ENCODE measurements at places on chromosomes 7 and 10.

DNA sequence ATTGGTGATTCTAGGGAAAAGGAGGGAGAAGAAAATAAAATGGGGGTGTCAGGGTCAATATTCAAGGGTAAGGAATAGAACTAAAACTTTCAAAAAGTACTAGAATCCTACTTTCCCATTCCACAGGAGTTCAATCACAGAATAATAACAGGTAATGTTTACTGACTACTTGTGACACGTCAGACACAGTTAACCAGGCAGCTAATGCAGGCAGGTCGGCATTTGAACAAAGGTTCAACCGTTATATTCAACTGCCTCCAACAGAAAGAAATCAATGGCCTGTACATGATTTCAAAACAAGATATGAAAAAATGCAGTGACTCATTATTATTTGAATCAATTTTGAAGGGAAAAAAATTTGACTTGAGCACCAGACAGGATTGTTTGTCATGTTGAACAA, 3.1 kb downstream of the ASB15 start:
- no peak for DNase-seq

GRCh38 chr7:36919738-36920137, 195.4 kb upstream of the AOAH start:
- no peak for DNase-seq

DNA sequence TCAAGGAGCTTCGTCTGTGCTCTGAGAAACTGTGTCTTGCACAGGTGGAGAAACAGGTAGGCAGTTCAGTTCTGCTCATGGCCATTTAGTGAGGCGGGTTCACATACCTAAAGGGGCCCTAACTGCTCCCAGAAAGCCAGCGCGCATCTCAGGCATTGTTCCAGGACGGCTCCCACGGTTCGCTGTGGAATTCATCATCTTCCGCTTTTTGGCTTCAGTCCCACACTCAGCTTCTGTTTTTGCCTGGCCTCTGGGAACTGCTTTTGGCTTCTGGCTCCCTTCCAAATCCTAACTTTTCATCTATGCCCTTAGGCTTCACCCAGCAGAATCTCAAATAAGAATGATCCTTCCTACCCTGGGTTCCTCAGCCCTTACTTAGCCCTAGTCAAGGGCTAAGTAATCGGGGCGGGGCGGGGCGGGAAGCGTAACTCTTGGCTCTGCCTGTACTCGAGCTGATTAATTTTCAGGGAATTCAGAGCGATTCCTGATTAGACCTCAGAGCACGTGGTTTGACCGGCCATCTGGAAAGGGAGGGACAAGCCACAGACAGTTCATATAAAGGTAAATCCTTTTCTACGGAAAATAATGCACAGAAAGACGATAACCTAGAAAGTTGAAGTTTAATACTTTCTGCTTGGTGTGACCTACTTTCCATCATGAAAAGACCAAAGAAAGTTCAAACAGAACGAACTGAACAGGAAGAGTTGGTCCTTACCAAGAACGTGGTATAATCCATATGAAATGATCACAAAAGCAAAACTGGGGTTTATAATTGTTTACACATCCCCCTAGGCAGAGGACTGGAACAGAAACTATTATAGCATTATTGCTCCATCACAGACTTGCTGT, 105.7 kb downstream of the ST8SIA6 start:
- DNase-seq = no peak

GRCh38 chr7:88826222-88826621, 30.7 kb upstream of the TEX47 start:
- no peak for DNase-seq

GRCh38 chr10:75971402-75972211, 540.2 kb downstream of the LRMDA start:
- no peak for DNase-seq

DNA sequence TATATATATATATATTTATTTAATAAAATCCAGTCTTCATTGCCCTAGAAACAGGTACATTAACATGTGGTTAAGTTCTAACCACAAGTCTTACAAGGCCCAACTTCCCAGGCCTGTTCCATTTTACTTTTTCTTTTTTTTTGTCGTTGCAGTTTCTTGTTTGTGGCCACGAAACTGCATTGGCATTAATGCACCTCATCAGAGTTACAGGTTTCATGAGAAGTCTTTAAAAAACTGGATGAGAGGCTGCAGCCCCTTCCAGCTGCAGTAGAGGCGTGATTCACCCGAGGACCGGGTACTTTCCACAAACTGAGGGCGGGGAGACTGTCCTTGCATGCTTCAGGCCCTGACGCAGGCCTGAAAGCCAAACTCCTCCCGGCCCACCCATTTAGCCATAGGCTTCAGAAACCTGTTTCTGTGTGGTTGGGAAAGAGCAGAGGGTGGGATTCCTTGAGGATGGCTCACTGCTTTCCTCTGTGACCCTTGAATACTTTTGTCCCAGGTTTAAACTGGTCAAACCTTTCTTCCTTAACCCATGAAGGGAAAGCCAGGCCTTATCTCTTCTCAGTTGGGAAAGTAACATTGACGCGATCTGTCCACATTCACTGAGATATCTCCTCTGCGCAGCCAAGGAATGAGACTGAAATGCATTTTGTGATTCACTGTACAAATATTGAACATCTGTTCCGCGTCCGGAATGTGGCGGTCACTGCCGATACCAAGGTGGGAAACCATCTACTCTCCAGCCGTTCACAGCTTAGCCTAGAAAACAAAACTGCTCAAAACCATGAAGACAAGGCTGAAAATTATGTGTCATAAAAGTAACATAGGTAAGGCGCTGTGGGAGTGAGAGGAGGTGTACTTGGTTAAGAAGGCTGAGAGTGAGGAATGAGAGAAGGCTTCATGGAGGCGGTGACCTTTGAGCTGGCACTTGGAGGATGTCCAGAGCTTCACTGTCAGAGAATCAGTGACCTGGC, 311.7 kb downstream of the GATA3 start:
- peak; percentile 29 for DNase-seq

DNA sequence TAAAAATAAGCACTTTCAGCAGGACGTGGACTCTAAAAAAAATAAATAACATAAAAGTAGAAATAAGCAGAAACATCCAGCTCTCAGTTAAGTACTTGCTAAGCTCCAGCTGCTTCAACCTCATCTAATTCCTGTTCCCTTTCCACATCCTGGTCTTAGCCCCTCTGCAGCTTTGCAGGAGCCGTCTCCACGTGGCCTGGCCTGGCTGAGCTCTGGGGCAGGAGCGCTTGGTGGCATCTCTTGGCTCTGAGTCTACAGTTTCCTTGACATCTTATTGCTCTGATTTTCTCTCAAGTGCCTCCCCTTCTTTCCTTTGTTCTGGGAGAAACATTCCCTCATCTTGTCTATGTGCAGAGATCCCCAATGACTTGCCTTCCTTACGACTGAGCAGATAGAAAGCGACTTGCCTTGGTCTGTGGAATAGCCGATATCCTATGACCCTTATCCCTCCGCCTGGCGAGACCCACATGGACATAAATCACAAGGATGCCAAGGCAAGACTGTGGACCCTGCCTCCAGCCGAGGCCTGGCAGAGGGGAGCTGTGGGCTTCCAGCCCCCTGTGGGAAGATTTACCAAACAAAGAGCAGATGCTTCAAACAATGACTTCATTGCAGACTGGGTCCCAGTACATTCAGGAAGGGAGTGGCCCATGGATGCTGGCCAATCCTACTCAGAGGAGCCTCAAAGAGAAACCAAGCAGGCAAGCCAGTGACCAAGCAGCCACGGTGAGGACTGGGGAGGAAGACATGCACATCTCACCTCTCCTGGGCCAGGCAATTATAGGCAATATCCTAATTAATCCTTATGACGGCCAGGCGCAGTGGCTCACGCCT, 61.9 kb downstream of the SPOCK2 start:
- no peak for DNase-seq

GRCh38 chr10:128573986-128574385, 447.8 kb upstream of the MKI67 start:
- no peak for DNase-seq

DNA sequence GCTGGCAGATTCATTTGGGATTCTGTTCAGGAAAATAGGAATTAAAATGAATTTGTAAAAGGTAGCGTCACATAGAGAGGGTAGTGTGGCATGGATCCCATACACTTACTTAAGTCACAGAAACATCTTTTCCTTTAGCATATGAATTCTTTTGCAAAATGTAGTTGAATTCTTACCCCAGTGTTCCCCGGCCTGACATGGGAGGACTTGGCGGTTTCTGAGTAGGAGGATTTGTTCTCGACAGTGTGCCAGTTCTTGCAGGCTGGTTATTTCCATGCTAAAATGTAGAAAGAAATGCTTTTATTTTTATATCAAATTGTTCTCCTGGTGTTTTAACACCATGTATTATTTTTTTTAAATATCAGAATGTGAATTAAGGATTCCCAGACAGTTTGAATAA, 72.6 kb downstream of the PDSS1 start:
- DNase-seq = no peak

GRCh38 chr10:9668411-9668810, 1349.3 kb upstream of the CELF2 start:
- DNase-seq = no peak

DNA sequence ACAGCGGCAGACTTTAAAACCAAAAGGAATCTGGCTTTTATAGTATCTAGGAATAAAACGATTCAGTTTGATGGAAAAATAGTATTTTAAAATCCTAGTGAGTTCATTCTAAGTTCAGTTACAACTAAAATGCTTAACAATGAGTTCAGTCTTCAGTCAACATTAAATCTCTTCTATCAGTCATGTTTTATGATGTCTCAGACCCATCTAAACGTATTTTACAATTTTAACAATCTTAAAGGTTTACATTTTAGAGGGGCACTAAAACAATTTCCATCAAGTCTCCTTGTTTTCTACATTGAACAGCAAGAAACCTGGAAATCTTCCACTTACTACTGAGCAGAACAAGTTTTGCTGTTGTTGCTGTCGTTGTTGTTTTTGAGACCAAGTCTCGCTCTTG, 10.0 kb downstream of the SVOPL start:
- DNase-seq = no peak

DNA sequence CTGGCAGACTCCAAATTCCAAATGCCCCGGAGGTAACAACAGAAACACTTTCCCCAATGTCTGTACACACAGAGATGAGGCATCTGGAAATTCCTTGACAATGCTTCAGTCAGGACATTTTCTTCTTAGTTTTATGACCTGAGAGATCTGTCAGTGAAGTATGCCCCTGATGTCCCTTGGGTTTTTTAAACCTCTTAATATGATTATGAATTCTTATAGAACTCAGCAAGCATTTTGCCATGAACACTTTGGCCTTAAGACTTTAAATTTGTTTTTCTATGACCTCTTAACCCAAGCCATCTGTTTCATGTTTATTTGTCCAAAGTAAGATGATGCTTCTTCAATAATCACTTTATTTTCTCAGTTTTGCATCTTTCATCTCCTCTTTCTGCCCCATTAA, 1206.2 kb downstream of the GATA3 start:
- no peak for DNase-seq

DNA sequence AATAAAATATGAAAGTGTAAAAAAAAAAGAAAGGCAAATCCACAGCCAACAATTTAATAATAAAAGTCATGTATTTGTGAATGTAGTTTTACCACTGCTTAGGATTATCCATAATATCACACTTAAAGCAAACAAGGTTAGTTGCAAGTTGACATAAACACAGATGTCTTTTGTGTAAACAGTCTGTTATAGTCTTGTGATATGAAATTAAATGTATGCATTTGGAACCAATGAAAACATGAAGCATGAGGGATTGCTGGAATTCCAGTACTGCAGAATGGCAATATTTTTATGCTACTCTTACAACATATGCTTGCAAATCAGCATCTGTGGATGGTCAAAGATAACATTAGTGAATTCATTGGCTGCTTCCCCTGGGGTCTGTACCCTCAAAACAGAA, 148.1 kb downstream of the DNAJB9 start:
- no peak for DNase-seq

DNA sequence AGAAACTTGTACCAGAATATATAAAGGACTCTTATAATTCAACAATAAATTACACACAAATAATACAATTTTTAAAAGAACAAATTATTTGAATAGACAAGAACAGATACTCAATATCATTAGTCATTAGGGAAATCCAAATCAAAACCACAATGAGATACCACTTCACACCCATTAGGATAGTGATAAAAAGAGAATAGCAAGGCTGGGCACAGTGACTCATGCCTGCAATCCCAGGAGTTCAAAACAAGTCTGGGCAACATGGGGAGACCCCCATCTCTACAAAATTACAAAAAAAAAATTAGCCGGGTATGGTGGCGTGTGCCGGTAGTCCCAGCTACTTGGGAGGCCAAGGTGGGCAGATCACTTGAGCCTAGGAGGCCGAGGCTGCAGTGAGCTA, 52.2 kb upstream of the KCNIP2 start:
- DNase-seq = no peak

- DNase-seq = no peak
These were observed 28.5 kb downstream of the GRB10 start for GRCh38 chr7:50754241-50754640.

GRCh38 chr7:155497149-155497901, 39.4 kb downstream of the EN2 start:
- no peak for DNase-seq

- DNase-seq = no peak
These were observed 350.2 kb downstream of the GATA3 start for GRCh38 chr10:8404721-8405120.

DNA sequence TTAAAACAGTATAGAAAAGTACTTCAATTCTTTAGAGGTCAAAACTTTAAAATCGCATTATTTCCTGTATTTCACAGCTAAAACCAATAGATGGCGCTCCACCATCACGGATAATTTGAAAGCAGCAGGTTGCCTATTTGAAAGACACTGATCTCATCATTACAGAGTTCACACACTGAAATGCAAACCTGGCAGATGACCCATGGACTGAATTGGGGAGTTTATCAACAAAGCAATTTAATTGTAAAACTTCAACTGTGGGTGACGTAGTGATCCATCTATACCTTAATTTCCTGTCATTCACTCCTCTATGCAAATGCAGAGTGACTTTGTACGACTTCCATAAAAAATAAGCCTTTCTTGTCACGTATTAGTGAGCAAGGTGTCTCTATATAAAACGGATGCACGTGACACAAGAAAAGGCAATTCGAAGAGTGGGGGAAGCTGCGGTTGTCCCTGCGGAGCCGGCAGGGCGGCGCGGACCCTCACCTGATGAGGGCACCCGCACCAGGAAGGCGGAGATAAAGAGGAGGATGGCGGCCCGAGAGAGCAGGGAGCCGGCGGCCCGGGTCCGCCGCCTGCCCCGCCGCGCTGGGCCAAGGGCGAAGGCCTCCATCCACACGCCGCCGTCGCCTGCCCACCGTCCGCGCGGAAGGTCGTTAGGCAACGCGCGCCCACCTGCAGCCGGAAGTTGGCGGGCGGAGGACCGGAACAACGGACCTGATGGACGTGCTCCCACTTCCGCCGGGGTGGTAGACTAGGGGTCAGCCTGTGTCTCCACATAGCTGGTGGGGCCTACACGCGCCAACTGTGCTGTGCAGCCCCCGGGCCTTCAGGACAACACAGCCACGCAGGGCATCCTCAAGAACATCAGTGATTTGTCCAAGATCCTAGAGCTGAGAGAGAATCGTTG, at the start of gene ZPBP:
TSS of gene ZPBP (minus strand) at position 668 of the 913 bp plus-strand sequence. CDS start at position 616, 52 bp downstream.
- peak; percentile 38 for DNase-seq

DNA sequence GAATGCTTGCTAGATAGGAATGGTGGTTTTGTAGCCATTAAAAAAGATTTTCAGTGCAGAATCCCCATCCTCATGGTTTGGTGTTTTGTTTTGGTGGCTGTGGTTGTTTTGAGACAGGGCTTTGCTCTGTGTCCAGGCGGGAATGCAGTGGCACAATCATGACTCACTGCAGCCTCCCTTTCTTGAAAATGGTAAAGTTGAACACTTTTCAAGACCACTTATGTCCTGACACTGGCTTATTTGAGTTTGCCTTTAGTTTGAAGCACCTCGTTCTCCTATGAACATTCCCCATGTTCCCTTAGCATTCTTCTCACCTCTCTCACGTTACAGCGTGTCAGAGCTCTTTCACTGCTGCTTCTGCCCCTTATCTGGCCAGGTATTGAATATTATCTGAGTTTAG, 140.1 kb downstream of the LRRC4 start:
- DNase-seq = no peak
